ENCODE measurements at places on chromosomes 13 and 19.

DNA sequence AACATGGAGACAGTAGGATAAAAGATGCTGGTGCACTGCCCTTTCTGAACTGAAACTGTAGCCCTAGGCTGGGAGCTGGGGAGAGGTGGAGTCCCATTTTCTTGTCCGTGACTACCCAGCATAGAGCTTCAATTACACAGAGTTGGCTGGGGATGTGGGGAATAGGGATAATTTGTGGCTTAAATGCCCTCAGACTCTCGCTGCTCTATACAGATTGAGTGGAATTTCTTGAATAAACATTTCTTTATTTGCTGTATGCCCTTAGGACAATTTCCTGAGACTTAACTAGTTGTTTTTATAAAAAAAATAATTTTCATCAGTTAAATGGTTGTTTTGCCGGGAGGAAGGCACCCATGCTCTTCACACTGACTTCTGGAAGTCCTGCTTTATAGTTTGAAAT is 7.2 kb downstream of the IGFL2 start:
- no peak for DNase-seq

DNA sequence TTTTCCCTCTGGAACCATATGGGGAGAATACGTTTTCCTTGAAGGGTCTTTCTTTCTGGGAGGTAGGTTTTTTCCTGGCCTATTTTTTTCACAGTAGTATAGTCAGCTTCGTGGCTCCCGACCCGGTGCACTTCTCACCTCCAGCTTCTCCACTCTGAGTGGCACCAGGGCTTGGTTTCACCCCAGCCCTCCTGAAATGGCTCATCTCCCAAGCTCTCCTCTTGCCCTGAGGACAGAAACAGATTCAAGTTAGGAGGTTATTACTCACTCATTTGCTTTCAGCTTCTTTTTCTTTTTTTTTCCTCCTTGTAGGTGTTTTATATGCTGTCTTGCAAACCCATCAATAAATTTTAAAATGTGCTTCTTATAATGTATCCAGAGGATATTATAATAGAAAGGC is 199.3 kb downstream of the RFC3 start:
- no peak for DNase-seq

- no peak for DNase-seq
These were observed 8.4 kb downstream of the CEACAM21 start for GRCh38 chr19:41584260-41584810.

DNA sequence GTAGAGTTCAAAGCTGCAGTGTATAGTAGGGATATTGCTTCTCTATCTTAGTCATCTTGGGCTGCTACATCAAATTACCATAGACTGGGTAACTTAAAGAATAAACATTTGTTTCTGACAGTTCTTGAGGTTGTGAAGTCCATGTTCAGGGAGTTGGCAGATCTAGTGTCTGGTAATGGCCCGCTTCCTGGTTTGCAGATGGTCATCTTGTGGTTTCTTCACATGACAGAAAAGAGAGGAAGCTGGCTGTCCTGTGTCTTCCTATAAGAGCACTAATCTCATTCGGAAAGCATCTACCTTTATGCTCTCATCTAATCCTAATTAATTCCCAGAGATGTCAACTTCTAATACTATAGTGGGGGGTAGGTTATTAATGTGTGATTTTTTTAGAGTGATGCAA is 6.2 kb downstream of the ZNF763 start:
- DNase-seq: peak; percentile 46

DNA sequence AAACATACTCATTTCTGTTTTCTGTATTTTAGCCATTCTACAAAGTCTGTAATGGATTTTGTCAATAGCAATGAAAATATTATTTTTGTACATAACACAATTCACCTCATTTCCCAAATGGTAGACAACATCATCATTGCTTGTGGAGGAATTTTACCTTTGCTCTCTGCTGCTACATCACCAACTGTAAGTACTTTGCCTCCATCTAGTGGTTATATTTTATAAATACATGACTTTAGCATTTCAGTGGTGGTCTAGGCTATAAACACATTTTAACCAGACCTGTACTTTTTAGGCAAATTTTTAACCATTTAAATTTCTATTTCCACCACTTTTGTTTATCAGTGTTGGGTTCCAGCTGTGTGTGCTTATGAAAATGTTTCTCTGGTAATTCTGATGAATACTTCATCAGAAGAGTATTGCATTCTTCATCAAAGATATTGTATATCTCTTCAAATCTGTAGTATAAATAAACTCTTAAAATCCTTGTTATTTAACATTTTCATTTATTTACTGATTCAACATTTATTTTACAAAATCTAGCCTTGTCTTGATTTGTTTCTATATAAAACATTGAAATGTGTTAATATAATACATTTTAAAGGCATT is 222.4 kb downstream of the NBEA start:
- peak; percentile 62 for DNase-seq

DNA sequence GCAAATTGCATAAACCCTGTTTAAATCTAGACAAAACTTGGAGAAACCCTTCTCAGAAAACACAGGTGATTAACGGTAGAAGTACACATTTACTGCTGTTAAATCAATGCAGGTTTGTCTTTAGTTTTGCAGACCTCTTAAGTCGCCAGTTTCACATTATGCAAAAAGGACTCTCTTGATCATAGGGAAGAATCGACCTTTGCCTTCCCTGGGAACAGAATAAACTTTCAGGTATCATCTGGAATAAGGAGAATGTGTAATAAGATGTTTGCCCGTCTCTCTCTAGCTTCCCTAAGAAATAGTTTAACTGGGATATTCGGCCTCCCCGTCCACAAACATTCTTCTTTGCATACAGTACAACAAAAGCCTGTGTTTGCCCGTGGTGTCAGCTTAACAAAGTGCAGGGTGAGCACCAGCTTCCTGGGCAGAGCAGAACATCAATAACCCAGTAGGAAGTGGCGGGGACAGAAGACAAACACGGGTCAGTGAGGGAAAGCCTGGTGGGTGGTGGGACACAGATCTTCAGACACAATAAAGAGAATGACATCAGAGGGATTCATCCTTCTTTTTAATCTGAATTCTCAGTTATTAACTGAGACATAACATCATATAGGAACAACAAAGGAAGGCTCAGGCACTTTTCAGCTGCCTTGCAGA is 1077.7 kb upstream of the SLC10A2 start:
- no peak for DNase-seq

GRCh38 chr13:39566216-39566869 is 36.6 kb downstream of the LHFPL6 start:
- no peak for DNase-seq

- DNase-seq: no peak
These were observed 62.3 kb downstream of the CCDC70 start for GRCh38 chr13:51923983-51924539.

- no peak for DNase-seq
These were observed 133.9 kb upstream of the GJB6 start for GRCh38 chr13:20366056-20366455.

GRCh38 chr19:31586282-31586681 is 237.0 kb upstream of the TSHZ3 start:
- no peak for DNase-seq

- no peak for DNase-seq
These were observed 117.2 kb downstream of the FREM2 start for GRCh38 chr13:38804061-38804460.

GRCh38 chr13:100721885-100722512 is 47.4 kb upstream of the TMTC4 start:
- DNase-seq: peak; percentile 62

GRCh38 chr19:13038306-13039210 is 43.3 kb downstream of the NFIX start:
- DNase-seq: no peak

GRCh38 chr13:112820318-112820717 is 130.5 kb downstream of the ATP11A start:
- DNase-seq: no peak

DNA sequence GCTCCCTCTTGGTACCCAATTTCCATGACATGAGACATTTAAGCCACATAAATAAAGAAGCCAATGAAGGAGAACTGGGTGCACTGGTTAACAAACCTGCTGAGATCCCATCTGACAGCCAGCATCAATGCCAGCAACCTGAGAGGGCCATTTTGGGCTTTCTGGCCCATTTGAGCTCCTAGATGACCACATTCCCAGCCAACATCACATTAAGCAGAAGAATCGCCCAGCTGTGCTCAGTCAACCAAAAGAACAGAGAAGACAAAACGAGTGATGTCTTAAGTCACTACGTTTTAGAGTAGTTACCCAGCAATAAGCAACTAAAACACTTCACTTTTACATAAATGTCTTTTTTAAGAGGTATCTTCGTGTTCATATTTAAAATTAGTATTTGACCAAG is 21.9 kb downstream of the LCP1 start:
- DNase-seq: no peak

- no peak for DNase-seq
These were observed 521.5 kb upstream of the SPRY2 start for GRCh38 chr13:80862456-80862855.
